NCI-H82 (cell line): ENCODE measurements at places on chromosomes 11 and 22.
A peak's percentile ranks its signal among the peaks of the same experiment; 100 is the strongest.

DNA sequence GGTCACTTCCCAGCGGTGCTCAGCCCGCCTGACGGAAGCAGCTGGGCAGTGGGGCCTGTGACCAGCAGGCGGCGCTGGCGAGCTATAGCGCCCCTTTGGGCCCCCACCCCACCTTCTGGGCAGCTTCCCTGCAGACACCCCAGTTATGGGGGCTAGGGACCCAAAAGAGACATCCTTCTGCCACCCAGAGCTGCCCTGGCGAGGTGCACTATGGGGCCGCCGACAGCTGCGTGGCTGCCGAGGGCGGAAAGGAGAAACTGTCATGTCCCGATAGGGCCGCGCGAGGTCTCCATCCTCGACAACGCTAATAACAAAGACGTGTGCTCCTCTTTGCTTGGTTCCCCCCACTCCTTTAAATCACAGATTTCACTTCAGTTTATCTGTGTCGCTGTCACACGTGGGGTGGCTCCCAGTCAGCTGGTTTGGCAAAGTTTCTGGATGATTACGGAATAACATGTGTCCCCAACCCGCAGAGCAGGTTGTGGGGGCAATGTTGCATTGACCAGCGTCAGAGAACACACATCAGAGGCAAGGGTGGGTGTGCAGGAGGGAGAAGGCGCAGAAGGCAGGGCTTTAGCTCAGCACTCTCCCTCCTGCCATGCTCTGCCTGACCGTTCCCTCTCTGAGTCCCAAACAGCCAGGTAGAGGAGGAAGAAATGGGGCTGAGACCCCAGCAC is 673 bp upstream of the MYO7A start:
- DNase-seq, result peak; percentile 59

DNA sequence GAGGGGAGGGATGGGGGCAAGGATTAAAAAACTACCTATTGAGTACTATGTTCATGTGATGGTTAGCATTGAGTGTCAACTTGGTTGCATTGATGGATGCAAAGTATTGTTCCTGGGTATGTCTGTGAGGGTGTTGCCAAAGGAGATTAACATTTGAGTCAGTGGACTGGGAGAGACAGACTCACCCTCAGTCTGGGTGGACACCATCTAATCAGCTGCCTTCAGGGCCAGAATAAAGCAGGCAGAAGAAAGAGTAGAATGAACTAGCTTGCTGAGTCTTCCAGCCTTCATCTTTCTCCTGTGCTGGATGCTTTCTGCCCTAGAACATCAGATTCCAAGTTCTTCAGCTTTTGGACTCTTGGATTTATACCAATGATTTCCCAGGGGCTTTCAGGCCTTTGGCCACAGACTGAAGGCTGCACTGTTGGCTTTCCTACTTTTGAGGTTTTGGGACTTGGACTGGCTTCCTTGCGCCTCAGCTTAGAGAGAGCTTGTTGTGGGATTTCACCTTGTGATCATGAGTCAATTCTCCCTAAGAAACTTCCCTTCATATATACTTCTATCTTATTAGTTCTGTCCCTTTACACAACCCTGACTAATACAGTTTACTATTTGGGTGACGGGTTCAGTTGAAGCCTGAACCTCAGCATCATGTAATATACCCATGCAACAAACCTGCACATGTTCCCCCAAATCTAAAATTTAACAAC is 70.2 kb downstream of the MTNR1B start:
- DNase-seq, result no peak

DNA sequence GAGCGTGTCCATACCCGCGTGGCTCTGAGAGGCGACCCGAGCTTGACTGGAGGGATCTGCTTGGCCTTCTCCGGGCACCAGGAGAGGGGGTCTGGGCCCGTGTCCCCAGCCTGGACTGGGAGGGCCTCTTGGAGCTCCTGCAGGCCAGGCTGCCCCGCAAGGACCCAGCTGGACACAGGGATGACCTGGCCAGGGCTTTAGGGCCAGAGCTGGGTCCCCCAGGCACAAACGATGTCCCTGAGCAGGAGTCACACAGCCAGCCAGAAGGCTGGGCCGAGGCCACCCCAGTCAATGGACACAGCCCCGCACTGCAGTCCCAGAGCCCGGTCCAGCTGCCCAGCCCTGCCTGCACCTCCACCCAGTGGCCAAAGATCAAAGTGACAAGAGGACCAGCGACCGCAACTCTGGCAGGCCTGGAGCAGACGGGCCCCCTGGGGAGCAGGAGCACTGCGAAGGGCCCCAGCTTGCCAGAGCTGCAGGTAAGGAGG is 38.2 kb downstream of the TRIOBP start:
- no peak for DNase-seq

- DNase-seq, result no peak
Observed at GRCh38 chr22:45787759-45788158, 116.1 kb downstream of the ATXN10 start.

- DNase-seq, result no peak
Observed at GRCh38 chr22:50314081-50314454, 6.6 kb upstream of the PLXNB2 start.

DNA sequence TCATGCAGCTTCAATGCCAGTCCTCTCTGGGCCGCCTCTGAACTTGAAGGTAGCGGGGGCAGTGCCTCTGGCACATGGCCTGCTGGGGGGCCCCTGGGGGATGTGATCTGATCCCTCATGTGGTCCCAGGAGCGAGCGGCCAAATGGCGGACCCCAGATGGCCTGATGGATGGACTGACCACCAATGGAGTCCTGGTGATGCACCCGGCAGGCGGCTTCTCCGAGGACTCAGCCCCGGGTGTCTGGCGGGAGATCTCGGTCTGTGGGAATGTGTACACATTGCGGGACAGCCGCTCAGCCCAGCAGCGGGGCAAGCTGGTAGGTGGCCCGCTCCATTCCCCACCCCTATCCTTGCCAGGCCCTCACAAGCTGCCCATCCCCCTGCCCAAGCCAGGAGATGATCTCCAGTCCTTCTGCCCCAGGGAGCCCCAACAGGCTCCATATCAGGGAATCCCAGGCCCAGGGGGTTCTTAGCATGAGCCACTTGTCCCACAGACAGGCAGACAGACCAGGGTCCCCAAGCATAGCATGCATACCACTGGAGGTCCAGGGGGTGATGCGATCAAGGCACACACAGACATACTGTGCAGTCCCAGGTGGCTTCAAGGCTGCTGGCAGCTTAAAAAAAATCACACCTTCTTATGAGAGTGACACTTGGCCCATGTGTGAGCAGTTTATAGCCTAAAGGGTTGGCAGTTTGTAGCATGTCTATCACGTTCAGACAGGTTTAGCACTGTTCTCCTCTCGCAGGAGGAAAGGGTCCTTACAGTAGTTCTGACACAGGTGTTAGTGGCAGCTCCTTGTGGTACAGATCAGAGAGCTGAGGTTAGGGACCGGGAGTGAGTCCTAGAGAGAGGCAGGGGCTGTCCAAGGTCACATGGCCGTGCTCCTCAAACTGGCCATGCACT is 6.4 kb upstream of the DPP3 start:
- no peak for DNase-seq

- DNase-seq, result no peak
Observed at GRCh38 chr11:122393209-122393860, 262.2 kb upstream of the UBASH3B start.

DNA sequence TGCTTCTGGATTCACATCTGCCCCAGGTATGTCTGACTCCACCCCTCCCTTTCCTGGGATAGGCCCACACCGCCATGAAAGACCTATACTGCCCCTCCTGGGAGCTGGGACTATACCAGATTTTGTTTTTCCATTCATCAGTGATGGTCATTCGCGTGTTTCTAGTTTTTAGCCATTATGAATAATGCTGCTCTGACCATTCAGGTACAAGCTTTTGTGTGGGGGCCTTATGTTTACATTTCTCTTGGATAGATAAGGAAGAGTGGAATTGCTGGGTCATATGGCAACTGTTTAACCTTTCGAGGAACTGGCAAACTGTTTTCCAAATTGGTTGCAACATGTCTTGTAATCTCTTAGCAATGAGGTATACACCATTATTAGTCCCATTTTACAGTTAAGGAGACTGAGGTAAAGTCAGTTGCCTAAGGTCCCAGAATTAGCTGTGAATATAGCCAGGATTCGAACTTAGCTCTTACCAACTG is 1.2 kb upstream of the TBC1D10A start:
- DNase-seq, result peak; percentile 10

- no peak for DNase-seq
Observed at GRCh38 chr11:33652930-33653329, 47.7 kb downstream of the C11orf91 start.

DNA sequence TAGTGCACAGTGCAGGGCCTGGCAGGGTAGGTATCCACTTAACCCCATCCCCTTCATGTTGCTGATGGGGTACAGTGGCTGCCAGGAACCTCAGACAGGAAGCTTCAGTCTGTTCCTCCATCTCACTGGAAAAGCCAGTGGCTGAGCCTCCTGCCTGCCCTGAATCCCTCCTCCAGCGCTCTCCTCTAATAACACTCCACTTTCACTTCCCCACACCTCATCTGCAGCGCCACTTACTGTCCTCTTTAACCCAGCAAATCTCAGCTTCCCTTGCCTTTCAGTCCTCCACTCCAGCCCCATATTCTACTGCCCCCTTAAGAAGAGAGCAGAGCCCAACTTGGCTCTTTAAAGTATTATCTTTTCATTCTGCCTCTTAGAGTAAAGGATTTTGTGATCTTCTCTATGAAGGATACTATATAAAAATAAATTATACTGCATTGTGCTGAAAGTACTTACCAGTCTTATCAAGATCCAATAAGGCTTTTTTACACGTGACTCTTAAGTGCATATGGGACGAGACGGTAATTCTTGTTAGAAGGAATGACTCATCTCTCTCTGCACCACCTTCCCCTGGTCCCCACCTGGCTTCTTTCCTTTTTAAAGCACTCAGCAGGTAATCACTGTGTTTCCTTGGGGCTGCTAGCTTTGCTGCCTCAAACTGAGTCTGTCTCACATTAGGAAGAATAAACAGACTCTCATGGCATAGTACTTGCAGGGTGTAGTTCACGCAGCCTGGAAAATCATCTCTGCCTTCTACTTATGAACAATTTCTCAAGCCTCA is 238.0 kb upstream of the NARS2 start:
- DNase-seq, result peak; percentile 53

DNA sequence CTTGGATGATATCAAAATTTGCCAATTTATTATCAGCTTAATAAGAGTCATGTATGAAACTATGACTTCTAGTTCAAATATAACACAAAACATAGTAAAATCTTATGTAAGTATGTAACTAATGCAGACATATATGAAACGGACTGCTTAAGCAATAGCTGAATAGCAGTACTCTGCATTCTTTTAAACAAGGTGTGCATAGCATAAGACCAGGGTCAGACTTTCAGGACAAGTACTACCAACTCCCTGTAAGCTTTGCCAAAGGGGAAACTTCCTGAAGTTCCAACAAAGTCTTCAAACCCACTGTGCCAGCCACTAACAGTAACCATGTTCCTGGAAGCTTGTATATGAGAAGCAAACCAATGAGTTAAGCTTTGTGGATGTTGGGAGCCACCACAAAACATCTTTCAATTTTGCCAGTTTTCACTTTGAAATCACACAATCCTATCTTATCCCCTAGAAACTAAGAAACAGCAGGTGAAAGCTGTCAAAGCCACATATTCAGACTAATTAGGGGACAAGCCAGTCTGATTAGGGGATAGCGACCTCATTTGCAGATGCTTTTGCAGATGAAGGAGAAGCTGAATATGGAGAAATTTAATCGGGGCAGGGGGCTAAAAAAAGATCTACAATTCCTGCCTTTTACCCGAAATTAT is 13.3 kb downstream of the RBFOX2 start:
- no peak for DNase-seq

DNA sequence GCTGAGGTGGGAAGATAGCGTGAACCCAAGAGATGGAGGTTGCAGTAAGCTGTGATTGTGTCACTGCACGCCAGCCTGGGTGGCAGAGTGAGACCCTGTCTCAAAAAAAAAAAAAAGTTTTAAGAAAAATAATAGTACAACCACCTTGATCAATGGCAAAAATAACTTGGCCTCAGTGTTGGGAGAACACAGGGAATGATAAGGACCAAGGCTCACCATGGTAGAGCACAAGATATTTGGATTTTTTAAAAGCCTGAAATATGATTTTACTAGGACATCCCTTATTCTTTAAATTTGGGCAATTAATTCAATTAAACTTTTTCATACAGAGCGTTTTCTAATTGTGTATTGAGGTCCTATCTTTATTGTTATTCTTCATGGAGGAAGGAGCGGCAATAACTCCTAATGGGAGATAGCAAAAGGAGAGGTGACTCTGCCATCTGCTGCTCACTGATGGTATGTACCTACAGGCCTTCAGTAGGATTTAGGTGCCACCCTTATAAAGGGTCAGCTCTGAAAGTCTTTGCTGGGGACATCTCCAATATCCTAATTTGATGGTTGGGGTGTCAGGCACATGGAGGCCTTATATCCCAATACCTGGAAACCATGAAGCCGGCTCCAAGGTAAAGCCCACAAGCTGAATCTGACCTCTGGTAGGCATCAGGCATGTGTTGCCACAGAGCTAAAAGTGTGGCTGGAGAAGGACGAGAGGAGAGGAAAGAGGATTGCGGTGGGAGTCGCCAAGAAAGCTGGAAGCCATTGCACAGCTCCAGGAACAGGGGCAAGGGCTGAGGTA is 21.9 kb upstream of the POLD3 start:
- peak; percentile 77 for DNase-seq

DNA sequence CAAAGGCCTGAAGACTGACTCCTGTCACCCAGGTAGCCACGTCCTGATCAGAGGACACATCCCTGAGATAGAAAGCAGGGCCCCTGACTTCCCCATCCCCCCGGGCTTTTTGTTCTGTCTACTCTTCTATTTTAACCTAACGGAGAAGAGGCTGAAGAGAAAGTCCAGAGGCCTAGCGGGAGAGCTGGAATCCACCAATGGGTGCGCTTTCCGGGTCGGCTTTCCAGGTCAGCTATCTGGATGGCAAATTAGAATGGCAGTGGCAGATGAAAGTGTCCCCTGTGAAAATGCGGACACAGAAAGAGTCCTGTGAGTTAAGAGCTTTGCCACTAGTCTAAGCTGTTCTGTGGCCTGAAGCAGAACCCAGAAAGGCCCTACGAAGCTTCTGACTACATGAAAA is 13.1 kb upstream of the SERPING1 start:
- no peak for DNase-seq

- no peak for DNase-seq
Observed at GRCh38 chr11:65440831-65441499, 18.4 kb downstream of the NEAT1 start.

GRCh38 chr11:72813740-72814285 is 398 bp upstream of the ATG16L2 start:
- DNase-seq, result peak; percentile 83
